ENCODE measurements at places on chromosomes 7 and 10. TPM values are rescaled to one million over a fixed set of nuclear protein-coding genes. Genes with fewer than 3 reads are reported as not detected.

The NRP1 gene
- 87.4 TPM for total RNA-seq

The STEAP1B gene
- total RNA-seq, result not detected

The HOXA3 gene
- total RNA-seq, result 6.2 TPM

The CALML5 gene
- not detected for total RNA-seq

The NOD1 gene
- 5.0 TPM for total RNA-seq
